Endothelial cell (in vitro differentiated cells): ENCODE measurements at places on chromosomes 1 and 21. TPM values are rescaled to one million over a fixed set of nuclear protein-coding genes. Genes with fewer than 3 reads are reported as not detected.

Gene KCNK2
- total RNA-seq: not detected

Gene ALX3
- total RNA-seq: not detected

Gene CRABP2
- total RNA-seq: 9.5 TPM

Gene CNTN2
- 0.10 TPM for total RNA-seq

Gene KIRREL1
- total RNA-seq: 66.8 TPM

Gene DDAH1
- 10.8 TPM for total RNA-seq

Gene OLIG2
- total RNA-seq: 0.33 TPM

Gene PROX1
- total RNA-seq: 7.2 TPM

Gene OR2L13
- not detected for total RNA-seq

Gene SLC9C2
- total RNA-seq: 0.51 TPM

Gene RASSF5
- 1.2 TPM for total RNA-seq
